ENCODE measurements at places on chromosomes 5 and 9.

GRCh38 chr9:120571443-120572257, 8.3 kb downstream of the CDK5RAP2 start:
- no peak for DNase-seq

DNA sequence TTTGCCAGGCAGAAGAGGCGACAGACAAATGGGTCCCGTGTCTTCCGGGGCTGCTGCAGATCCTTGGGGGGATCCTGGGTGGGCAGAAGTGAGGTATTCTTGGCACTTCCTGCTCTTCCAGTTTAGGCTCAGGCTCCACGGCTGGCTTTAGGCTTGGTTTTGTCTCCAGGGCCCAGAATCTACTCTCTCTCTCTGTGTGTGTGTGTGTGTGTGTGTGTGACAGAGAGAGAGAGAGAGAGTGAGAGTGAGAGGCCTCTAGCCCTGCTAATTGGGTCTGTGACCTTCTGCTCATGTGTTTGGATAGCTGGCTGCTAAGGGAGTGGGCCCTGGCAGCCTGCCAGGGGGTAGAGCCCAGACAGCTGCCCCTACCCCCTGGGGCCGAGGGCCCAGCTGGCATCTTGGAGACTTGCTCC, 39.3 kb downstream of the CRB2 start:
- DNase-seq = no peak

DNA sequence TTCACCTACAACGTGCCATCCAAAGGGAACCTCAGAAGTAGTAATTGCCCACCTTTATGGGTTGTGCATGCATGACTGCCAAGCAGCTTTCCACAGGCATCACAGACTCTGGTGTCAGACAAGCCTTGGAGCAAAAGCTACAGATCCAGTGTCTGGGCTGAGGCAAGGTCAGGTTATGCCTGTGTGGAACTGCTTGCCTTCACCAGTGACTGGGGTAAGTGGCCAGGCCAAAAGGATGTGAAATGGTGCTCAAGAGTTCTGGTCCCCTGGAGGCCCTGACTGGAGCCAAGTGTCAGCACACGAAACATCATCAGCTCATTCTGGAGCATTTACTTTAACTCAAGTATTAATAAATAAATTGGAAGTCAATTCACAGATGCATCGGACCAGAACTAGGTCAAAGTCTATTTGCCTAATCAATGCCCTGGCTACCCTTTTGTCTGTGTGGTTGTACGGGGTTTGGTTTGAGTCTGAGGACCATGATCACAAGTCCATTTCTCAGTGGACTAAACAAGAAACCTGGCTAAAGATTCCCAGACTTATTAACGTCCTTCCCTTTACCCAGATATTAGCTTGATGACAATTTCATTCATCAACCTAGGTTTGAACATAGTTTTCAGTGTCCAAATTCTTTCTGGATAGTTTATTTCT, 41.5 kb upstream of the ZBED3 start:
- DNase-seq = no peak

DNA sequence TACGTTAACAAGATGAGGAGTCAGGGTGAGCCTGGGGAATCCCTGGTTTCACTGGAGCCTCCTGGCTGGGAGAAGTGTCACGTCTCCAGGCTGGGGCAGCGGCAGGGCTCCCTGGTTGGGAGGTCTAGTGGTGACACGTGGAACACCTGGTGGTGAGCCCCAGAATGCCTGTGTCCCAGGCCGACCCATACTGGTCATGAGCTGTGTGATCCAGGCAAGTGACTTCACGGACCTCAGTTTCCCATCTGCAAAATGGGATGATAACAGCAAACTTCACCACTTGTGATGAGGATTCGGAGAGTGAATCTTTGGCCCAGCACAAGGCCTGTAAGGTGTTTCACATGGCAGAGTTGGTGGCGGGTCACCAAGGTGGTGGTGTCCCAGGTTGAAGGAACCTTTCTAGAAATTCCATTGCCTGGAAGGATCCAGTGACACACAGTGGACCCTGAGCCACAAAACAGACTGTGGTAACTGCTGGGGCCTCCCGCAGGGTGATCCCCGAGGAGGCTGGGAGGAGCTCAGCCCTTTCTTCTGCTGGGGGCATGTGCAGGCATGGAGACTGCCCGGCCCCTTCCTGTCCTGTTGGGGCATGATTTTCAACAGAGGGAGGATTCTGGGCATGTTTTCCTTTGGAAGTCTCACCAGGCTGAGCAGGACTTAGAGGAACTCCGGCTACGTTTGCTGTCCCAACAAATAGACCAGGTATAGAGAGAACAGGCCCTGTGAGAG, 153.9 kb upstream of the IER5L start:
- no peak for DNase-seq

DNA sequence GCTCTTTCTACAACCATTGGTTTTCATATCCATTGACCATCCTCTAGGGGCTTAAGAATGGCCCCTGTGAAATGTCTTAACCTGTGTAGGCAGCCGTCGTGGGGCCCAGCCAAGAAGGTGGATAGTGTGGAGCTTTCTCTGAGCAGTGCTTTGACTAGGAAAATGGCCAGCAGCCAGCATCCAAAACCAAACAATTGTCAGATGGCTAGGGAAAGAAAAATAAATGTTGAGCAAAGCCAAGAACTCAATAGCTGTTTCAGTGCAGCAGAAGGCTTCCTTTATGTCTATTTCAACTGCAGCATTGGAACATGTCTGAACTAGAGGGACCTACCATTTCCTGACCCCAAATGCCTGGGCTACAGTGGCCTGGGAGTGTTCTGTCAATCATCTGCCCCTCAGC, 374.9 kb downstream of the TLE4 start:
- no peak for DNase-seq

GRCh38 chr5:72523960-72524582, 16.9 kb upstream of the ZNF366 start:
- DNase-seq = no peak

- no peak for DNase-seq
Observed at GRCh38 chr5:179905161-179905560, 2.5 kb downstream of the TBC1D9B start.

GRCh38 chr5:74085186-74085585, 459.2 kb downstream of the ARHGEF28 start:
- no peak for DNase-seq

- no peak for DNase-seq
Observed at GRCh38 chr9:214648-215493, at the start of gene DOCK8. DOCK8 (plus strand) TSS chr9:214865; CDS start chr9:214977, 112 bp downstream.

DNA sequence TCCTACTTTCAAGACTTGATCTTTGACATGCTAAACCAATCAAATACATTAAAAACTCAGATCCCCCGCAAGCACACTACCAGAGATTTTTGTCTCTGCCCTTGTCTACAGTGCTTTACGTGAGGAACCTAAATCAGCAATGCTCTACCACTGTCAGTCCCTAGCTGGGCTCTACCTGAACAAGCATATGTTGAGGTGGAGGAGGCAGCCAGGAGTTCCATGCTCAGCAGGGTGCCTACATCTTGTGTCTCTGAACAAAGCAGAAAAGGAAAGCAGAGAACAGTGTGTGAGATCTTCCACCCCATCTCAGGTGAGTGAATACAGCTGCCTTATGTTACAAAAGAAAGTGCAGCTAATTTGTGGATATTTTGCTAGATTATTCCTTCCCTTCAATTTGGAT, 255.0 kb downstream of the NDUFS4 start:
- no peak for DNase-seq

- no peak for DNase-seq
Observed at GRCh38 chr9:89444274-89444673, 53.6 kb downstream of the SEMA4D start.

DNA sequence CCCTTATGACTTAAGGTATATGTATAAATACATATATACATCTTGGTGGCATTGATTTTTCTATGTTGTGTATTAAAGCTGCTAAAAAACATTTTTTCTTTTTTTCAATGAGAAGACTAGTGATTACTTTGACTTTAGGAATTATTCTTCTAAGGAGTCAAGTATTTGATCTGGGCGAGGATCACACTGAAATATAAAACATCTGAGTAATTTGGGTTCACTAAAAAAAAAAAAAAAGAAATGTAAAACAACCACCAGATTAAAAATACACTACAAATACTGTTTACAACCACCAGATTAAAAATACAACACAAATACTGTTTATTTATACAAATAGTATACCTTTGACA, 9.0 kb downstream of the UBAP1 start:
- DNase-seq = no peak

GRCh38 chr5:36741128-36741527, 134.7 kb downstream of the SLC1A3 start:
- no peak for DNase-seq

GRCh38 chr9:17019398-17019797, 115.4 kb upstream of the CNTLN start:
- DNase-seq = no peak

GRCh38 chr9:121744002-121744686, 92.7 kb downstream of the DAB2IP start:
- DNase-seq = no peak

GRCh38 chr9:81565609-81566008, 123.7 kb downstream of the TLE1 start:
- DNase-seq = no peak

- DNase-seq = no peak
Observed at GRCh38 chr9:90062982-90063381, 458.2 kb downstream of the GADD45G start.

- DNase-seq = no peak
Observed at GRCh38 chr9:3386753-3387152, 139.0 kb downstream of the RFX3 start.

DNA sequence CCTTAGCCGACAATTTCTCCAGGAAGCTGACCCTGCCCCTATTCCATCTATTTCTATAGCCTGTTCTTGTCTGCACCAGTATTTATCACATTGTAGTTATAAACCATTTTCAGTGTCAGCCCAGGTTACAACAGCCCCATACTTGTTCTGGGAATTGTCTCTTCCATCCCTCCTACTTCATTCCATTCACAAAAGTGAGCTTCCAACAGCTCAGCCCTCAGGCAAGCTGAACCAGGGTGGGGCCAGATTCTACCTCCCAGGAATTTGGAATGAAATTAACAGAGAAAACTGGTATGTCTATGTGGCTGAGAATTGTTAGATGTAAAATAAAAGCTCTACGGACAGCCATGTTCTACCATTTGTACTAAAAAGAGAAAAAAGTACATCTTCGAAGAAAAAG, 36.1 kb downstream of the STRBP start:
- no peak for DNase-seq

DNA sequence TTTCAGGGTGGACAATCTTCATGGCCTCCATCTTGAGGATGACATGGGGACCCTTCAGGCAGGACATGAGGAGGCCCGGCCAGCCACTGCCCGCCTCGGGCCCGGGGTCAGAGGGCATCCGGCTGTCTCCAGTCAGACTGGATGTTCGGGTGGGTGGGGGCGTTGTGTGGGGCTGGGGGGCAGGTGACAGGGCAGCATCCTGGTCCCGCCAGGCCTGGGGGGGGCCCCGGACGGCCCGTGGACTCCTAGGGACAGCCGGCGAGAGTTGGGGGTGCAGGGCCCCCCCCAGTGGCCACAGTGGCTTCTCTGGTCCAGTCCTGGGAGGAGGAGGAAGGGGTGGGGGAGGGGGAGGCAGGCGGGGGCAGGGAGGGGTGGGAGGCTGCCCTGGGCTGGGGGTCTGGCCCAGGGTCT, 940 bp downstream of the RNF208 start:
- DNase-seq = no peak

DNA sequence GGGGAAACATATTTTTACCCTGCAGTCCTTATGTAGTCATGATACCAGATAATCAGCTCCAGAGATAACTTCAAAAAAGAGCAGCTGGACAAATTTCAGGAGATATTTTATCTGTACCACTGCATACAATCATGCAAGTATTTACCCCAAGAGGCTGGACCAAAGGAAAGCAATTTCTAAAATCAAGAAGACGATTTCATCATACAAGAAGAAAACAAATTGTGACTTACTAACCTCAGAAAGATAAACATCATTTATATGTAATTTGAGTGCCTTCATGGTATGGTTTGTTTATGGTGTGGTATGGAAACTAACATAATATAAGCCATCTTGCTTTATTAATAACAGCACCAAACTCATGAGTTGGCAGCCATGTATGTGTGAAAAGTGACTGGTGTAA, 603.6 kb downstream of the PSAT1 start:
- DNase-seq = no peak

DNA sequence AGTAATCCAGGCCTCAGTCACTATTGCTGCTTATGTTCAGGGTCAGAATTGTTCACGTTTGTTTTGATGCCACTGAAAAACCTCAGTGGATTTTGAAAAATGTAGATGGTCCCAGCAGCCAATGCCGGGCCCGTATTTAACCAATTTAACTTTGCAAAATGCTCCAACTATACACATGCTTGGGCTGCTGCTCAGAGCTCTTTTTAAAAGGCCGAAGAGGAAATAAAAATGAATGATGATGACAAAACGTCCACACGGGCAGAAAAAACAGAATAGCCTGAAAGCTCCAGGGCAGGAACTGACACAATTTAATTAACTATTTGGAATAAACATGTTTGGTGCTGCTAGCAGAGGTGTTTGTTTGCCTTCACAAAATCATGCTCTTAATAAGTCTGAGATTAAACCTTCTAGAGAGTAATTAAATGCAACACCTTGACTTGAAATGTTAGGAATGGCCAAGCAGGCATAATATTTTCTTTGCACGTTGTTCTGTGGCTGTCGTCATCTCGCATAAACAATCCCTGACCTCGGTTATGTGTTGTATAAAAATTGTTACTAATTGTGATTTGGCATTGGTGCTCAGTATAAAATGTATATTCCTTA, 152.7 kb downstream of the SLIT3 start:
- no peak for DNase-seq

- no peak for DNase-seq
Observed at GRCh38 chr5:91158011-91158410, 225.1 kb downstream of the ARRDC3 start.

DNA sequence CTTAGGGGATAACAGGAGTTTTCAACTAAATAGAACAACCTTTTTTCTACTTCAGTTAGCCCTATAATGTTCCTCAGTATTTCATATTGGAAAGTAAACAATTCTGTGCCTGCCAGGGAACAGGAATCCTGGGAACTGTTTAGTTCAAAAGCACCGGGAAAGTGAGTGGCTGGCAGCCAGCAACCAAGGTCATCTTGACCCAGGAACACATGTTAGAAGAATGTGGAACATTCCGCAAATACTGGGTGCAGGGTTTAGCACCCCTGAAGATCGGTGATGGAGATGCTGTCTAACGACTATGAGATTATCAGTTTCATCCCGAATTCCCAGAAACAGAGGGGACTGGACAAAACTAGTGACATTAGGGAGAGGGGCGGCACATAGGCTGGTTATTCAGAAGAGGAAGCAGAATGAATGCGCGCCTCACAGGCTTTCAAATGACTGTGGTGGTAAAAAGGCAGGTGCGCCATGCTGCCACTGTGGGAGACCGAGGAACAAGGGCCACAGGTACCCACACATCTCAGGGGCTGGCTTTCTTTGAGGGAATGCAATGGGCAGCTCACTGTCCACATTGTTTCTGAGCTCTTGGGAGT, 51.2 kb downstream of the IPPK start:
- DNase-seq = no peak

DNA sequence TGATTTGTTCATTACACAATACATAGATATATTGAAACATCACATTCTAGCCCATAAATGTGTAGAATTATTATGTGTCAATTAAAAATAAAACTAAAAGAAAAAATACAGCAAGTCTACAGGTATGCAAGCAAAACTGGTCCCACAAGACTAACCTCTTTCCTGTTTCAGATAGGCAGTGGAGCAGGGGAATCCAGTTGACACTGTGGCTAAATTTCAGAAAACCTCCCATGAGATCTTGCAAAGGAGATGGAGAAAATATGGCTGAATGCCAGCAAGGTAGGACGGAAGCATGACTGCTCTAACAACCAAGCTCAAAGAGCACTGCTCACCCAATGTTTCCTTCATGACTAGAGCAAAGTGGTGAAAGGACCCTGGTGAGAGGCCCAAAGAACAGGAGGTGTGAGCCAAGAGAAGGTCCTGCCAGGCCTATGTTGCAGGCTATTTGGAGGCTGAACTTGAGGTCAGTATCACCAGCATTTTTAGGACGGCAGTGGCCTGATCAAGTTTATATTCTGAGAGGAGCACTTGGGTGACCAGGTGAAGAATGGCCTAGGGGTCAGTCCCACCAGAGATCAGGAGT, 1.1 kb upstream of the SH3TC2 start:
- DNase-seq = no peak

Measured in NCI-H1436 treated with DMSO at 0.1 percent for 48 hours (cell line).